ENCODE measurements at places on chromosomes 1 and 21.

- peak; percentile 4 for DNase-seq
These were observed 6.4 kb downstream of the TTC22 start for GRCh38 chr1:54794451-54795355.

GRCh38 chr21:35628316-35628715 is 432.0 kb downstream of the SETD4 start:
- DNase-seq, result no peak

- DNase-seq, result peak; percentile 59
These were observed 1.7 kb downstream of the BEST4 start for GRCh38 chr1:44786138-44786840.

- no peak for DNase-seq
These were observed 20.9 kb downstream of the EPHX1 start for GRCh38 chr1:225830841-225831240.

DNA sequence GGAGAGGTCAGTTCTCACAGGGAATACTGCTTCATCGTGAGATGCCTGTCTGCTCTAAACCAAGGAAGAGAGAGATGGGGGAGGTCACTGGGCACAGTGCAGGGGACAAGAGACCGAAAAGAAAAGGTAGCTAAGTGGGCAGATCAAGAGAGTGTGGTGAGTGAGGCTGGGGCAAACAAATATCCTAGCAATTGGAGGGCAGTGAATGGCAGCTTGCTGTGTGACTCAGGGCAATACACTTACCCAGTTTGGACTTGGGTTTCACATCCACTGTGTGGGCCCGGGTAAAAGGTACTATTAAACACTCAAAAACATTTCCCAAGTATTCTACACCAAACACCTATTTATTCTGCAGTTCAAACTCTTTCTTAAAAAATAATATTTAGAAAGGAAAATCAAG is 10.2 kb downstream of the PLXNA2 start:
- DNase-seq, result no peak

DNA sequence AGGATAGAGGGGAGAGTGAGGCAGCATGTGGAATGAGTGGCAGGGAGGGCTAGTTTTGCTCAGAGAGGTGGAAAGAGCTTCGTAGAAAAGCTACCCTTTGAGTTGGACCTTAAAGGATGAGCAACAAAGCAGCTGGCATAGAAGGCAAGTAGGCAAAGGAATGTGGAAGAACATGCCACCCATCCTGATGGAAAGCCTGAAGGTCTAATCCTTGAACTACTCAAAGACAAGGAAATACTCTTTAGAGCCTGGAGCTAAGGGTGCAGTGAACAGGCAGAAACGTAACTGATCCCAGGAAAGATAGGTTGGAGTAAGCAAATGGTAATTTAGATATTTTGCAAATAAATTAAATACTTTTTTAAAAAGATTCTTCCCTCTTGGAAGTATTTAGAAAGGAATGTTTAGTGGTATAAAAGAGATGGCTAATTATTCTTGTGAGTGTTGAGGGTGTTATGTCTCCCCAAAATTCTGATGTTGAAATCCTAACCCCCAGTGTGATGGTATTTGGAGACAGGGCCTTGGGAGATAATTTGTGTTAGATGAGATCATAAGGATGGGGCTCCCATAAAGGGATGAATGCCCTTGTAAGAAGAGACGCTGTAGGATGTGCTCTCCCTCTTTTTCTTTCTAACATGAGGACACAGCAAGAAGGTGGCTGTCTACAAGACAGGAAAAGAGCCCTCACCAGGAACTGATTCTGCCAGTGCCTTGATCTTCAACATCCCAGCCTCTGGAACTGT is 308.1 kb upstream of the RUNX1 start:
- DNase-seq, result no peak

- no peak for DNase-seq
These were observed at the start of gene AADACL3 for GRCh38 chr1:12715896-12716437. TSS of gene AADACL3 (plus strand) at chr1:12716110. CDS start at chr1:12716177, 67 bp downstream.

GRCh38 chr1:117313555-117313954 is 53.7 kb upstream of the MAN1A2 start:
- no peak for DNase-seq

DNA sequence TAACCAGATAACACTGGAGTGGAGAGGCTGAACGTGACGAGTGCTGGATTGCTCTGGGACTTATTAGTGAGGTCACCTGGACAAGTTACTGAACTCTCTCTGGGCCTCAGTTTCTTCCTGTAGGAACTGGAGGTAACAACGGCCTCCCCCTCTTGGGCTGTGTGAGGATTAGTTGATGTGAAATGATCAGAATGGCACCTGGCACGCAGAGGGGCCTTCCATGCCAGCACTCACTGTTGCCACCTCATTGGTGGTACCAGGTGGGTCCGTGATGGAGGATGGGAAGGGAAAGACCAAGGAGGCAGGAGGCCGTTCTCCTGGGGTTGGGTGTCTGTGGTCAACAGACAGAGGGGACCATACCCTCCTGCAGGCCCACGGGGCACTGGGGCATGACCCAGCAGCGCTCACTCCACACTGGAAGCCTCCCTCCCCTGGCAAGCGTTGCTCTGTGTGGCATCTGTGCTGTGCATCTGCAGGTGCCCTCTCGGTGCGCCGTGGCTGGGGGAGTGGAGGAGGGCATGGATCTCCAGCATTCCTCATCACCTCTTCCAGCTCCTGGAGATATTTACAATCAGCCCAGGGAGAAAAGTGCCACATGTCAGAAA is 349.5 kb upstream of the VAMP3 start:
- DNase-seq, result no peak

DNA sequence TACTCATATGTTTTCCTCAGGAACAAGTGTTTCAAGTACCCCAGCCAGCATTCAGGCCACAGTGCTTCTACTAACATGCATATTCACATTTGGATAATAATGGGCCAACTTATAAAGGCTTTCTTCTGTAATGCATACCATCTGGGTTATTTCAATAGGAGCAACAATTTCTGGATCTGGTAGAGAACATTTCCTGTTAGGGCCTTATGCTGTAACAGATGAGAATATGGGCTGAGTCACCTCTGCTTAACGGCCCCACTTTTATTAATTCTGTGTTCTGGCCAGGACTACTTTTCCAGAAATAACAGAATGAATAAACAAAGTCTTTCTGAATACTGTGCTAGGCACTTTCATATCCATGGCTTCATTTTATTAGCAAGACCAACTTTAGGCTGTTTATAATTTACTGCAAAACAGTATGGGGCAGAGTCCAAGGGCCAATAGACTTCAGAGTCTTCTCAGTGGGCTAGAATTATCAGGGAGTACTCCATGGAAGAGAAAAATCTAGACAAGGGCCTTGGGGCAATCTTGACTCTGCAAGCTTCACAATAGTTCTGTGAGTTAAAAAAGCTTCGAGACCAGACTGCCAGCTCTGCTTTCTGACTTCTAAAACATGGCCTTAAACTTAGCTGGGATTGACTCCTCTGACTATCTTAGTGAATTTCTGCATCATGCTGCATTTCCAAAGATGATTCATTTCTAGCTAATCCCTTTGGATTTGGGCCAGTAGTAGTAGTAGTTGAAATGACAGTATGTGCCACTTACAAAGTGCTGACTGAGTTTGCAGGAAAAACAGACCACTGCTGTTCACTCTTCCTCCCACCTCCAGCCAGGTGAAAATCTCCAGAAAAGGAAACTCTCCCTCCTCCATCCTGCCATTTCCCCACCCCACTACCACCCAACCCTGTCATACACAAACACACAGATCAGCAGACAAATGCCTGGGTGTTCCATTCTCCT is 8.2 kb upstream of the SSX2IP start:
- DNase-seq, result peak; percentile 94

DNA sequence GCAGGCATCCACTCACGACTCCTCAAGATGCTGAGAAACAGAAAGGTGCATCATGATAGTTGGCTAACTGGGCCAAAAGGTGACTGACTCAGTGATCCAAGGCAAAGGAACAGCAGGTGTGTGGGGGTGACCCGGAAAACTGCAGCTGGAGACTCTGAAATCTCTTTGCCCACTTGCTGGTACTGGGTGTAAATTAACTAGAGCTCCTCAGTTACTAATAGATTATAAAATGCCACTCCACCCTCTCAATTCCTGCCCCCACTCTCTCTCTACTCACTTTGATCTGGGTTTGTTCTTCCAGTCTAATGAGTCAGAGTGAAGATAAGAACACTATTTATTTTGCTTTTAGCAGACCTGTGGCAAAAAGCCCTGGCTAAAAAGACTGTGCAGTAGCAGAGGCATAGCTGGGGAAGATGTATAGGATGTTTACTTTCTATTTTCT is 7.2 kb upstream of the PIGC start:
- peak; percentile 79 for DNase-seq

DNA sequence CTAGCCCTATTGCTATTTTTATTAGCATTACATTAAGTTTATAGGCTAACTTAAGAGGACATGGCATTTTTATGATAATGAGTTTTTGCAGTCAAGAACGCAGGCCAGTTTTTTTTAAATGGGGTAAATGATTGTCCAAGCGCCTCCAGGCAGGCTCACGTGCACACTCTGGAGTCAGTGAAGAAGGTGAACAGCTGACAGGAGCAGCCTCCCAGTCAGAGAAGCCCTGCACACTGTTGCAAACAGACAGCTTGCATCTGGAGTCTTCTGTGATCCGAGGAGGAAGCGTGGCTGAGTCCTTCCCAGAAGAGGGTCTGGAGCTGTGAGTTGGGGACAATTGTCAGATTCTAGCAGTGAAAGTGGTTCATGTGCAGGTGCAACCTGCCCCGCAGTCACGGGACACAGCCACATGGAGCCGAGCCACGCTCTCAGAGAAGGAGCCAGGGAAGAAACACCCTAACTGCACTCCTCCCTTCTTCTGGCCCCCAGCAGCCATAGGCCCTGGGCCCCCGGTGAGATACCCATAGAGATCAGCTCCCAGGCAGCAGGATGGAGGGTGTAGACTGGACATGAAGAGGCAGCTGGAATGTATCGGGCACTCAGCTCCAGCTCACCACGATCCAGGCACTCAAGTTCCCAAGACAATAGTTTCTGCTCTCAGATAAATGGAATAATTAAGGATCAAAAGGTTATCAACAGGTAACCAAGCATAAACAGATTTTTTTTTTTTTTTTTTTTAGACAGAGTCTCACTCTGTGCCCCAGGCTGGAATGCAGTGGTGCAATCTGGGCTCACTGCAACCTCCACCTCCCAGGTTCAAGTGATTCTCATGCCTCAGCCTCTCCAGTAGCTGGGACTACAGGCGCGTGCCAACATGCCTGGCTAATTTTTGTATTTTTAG is 26.4 kb downstream of the CAPN2 start:
- no peak for DNase-seq

DNA sequence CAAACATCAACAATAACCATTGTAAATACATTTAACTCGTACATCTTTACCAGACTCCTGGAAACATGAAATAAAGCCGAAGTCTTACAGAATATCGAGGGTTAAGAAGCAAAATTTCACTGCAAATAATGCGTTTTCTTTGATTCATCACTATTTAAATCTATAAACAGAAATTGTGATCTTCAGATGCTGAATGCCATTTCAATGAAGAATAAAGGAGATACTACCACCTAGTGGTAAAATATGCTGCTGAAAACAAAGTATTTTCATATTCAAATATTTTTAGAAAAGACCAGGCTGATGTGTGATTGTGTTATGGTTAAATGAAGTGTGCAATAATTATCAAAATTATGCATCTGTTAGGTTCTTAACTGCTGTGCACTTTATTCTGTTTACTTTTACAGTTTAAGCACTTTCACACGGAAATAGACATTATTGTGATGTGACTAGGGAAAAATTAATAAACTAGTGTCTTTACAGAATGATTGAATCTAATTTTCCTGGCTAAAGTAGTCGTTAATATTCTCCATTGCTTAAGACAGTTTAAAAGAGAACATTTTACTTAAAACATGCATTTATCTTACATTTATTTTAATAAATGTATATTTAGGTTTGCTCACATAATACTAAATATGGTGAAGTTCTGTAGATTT is 1093.1 kb downstream of the MRPL39 start:
- peak; percentile 27 for DNase-seq

DNA sequence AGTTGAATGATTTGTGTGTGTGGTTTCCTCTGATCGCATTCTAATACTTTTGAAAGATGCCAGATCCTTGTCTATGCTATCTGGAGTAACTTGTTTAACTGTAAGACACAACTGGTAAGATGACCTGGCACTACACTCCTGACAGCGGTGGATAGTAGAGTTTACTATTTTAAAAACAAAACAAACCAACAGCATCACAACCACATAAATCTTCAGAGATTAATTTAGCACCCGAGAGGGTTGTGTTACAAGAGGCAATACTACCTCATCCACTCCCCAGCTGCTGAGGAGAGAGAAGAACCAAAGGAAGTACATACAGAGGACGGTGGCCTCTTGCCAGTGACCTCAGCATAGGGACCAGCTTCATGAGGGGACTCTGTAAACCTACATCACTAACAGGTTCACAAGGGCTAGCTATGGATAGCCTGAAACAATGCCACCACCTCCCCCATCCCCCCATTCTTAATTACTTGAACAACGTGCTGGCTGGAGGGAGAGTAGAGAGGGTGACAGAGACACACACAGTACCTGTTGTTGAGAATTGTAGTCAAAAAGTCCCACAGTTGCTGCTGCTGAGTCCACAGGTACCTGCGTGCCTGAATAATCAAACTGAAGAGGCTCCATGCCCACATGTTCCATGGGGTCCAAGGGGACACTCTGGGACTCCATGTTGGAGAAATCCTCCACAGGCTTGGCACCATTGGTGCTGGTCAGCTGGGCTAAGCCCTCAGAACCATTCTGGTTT is 73.5 kb downstream of the PUM1 start:
- peak; percentile 10 for DNase-seq

DNA sequence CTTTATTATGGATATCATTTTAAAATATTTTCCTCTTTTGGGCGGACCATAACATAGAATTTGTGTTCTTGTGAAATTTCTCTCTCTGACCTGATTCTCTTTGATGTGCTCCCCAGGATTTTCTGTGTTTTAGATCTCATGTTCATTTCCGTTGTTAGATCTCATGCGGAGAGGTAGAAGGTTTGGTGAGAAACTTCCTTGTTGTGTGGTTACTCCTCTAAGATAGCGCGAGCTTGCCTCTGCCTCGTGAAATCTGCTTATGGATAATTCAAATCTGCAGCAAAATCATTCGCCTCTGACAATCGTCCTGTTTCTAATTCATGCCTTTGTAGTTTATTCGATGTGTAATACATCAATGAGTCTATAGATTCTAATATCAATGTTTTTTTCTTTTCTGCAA is 580.4 kb downstream of the USP25 start:
- DNase-seq, result no peak

All from IMR-90 (cell line).